ENCODE measurements at places on chromosomes 11 and 22. TPM values are rescaled to one million over a fixed set of nuclear protein-coding genes. Genes with fewer than 3 reads are reported as not detected.

DNA sequence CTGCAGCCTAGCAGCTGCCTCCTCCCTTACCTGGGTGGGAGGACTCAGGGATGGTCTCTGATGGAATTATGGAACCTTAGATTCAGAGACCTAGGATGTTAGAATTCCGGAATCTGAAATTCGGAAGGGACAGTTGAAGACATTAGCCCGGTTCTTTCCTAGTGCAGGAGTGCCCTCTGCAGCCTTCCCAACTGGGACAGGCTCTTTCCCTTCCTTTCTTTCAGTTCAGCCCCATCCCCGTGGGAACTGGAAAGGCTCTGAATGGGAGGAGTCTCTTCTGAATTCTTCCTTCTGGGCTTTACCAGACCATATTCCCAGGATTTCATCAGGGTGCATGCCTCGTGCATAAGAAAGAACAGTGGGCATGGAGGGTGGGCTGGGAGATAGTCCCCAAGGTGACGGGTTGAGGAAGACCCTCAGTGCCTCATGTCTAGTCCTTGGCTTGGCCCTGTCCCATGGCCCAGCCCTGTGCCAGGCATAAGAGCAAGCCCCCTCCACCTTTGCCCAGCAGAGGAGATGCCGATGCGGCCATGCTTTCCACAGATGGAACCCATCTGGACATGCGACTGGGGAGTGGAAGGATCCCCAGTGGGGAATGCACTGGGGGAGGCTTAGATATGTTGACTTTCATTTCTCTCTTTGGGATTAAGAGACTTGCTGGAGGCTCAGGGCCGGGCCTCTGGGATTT lies 14.4 kb downstream of the DNAJB13 start:
- no peaks in the 10 kb centered on the region for H3K36me3 ChIP-seq
- H3K27me3 ChIP-seq, result peaks cover 2% of the 10 kb centered on the region
- H3K4me1 ChIP-seq, result no peaks in the 10 kb centered on the region
- no peak overlapping the region for H3K27ac ChIP-seq
- H3K4me3 ChIP-seq, result no peak overlapping the region

Gene TRIM77
- polyA plus RNA-seq, result not detected

GRCh38 chr11:78045851-78046485 lies 17.7 kb upstream of the THRSP start:
- no peak overlapping the region for H3K27ac ChIP-seq
- peak overlapping the region; percentile 38 for H3K4me3 ChIP-seq
- no peaks in the 10 kb centered on the region for H3K36me3 ChIP-seq
- no peaks in the 10 kb centered on the region for H3K27me3 ChIP-seq
- peak; percentile 74 for DNase-seq

Gene TSPAN32
- 77.1 TPM for polyA plus RNA-seq

- H3K4me1 ChIP-seq, result peaks cover 26% of the 10 kb centered on the region
- no peak overlapping the region for H3K4me3 ChIP-seq
- peak; percentile 84 for DNase-seq
- no peaks in the 10 kb centered on the region for H3K36me3 ChIP-seq
- H3K27me3 ChIP-seq, result no peaks in the 10 kb centered on the region
Observed at GRCh38 chr11:77403211-77403610, 70.7 kb downstream of the PAK1 start.

GRCh38 chr11:85165819-85166218 lies 461.3 kb downstream of the DLG2 start:
- no peaks in the 10 kb centered on the region for H3K36me3 ChIP-seq
- H3K4me1 ChIP-seq, result peaks cover 4% of the 10 kb centered on the region
- DNase-seq, result no peak
- H3K4me3 ChIP-seq, result no peak overlapping the region
- H3K27ac ChIP-seq, result no peak overlapping the region

Gene HTR3B
- polyA plus RNA-seq, result 0.34 TPM

- H3K27ac ChIP-seq, result no peak overlapping the region
- H3K4me1 ChIP-seq, result peaks cover 5% of the 10 kb centered on the region
- H3K27me3 ChIP-seq, result peaks cover 91% of the 10 kb centered on the region
- peak overlapping the region; percentile 13 for H3K4me3 ChIP-seq
- H3K36me3 ChIP-seq, result no peaks in the 10 kb centered on the region
Observed at GRCh38 chr11:2139621-2140337, 590 bp upstream of the IGF2 start.

Measured in large intestine (tissue), 12 donors.